ENCODE measurements at places on chromosomes 11 and 22.

- no peak for DNase-seq
Measured at GRCh38 chr11:117816151-117816741, 8.3 kb downstream of the FXYD2 start.

- no peak for DNase-seq
Measured at GRCh38 chr11:119873761-119874421, 144.9 kb upstream of the NECTIN1 start.

DNA sequence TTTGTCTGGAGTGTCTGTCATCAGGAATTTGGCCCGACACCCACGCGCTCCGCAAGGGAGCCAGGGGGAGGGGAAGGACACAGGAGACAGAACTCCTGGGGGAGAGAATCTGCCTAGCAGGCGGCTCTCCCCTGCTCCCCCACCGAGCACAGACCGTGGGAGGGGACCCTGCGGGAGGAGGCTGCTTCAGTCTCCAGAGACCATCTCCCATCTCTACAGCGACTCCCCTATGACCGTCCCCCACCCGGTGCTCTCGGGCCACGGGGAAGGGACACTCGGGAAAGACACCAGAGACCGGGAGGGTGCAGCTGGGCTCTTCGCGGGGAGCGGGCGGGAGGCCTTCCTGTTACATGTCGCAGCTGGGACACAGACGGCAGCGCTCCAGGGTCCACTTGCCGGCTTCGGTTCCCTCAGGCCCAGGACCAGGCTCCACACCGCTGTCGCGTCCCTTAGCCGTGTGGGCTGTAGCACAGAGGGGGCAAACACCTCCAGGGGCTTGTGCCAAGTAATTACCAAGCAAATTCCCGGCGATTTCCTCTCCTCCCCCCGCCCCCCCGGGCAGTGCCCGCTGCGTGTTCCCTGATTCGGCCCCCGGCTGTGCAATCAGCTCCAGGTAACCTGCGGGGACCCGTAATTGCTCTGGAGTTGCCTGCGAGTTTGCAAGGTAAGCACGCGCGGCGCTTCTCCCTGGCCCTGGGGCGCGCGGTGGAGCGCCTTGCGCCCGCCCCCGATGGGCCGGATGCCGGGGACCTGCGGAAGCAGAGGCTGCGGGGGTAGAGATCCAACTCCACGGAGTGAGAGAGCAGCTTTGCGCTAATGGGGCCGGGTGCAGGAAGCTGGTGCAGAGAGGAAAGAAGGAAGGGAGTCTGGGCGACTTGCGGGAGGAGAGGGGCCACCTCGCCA is 155.1 kb upstream of the CADM1 start:
- no peak for DNase-seq

- no peak for DNase-seq
Measured at GRCh38 chr11:132035766-132036165, 665.4 kb downstream of the NTM start.

DNA sequence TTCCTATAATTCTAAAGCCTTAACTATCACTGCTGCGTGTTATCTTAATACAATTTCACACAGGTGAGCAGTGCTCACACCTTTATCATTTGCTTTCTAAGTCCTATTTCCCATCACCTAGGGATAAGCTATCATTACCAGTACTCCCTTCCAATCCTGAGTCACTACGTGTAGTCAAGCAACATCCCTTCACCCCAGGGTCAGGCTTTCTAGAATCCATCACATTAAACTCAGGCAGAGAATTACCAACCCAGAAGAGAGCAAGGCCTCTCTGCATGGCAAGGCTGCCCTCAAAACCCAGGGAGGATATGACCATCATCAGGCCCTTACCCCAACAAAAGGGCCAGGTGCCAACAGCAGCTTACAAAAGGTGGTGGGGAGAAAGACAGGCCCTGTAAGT is 9.8 kb downstream of the PACSIN2 start:
- no peak for DNase-seq

Measured in AG04449 (cell line).